ENCODE measurements at places on chromosomes 12 and 14.

DNA sequence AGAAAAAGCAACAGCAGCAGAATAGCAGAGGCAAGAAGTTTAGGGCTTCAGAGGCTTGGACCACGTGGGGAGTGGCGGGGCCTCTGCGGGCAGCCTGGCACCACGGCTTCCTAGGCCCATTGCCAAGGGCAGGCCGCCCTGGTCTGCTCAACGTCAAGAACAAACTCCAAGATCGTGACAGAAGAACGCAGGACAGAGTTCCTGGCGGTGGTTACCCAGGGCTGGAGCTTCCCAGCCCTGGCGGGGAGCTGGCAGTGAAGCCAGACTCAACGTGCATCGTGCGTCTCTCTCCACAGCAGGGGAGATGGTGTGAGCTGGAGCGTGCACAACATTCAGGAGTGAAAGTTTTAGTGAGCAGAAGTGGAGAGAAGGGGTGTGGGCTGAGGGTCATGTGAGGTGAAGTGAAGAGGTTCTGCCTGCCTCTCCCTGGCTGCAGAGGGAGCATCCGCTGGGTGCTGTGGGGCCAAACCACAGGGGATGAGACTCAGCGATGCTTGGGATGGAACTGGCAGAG, 13.9 kb upstream of the CACNA2D4 start:
- DNase-seq = no peak

GRCh38 chr12:13171921-13172859, 24.3 kb upstream of the EMP1 start:
- no peak for DNase-seq

DNA sequence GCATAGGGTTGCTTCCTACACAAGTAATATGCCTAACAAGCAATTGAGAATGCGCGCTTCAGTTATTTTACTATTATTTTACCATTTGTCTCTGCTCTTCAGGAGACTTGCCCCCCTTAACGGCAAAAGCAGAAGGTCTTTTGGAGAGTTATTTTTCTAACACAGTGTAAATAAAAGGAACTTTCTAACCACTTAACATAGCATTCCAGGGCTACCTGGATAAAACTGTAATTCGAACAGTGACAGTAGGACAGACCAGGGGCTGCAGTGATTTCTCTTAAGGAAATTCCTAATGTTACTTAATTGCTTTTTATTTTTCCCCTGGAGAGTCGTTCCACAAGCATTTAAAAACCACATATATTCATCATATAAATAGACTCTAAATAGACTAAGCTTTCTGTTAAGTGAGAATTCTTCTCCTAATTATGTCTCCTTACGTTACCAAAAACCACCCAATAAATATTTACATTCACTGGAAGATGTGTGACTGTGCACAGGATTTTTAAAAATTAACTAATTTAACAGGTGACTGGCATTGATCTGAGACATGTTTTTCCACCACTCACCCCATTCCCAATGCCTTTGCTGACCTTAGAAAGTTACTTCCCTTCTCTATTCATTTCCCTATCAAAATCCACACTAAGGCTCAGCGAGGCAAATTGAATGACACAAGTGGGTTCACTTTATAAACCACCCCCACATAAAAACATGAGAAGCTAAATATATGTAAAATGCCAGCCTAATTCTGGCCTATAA, 72.4 kb downstream of the RNF34 start:
- DNase-seq = no peak

- no peak for DNase-seq
Observed at GRCh38 chr12:40117818-40118217, 11.9 kb upstream of the SLC2A13 start.

DNA sequence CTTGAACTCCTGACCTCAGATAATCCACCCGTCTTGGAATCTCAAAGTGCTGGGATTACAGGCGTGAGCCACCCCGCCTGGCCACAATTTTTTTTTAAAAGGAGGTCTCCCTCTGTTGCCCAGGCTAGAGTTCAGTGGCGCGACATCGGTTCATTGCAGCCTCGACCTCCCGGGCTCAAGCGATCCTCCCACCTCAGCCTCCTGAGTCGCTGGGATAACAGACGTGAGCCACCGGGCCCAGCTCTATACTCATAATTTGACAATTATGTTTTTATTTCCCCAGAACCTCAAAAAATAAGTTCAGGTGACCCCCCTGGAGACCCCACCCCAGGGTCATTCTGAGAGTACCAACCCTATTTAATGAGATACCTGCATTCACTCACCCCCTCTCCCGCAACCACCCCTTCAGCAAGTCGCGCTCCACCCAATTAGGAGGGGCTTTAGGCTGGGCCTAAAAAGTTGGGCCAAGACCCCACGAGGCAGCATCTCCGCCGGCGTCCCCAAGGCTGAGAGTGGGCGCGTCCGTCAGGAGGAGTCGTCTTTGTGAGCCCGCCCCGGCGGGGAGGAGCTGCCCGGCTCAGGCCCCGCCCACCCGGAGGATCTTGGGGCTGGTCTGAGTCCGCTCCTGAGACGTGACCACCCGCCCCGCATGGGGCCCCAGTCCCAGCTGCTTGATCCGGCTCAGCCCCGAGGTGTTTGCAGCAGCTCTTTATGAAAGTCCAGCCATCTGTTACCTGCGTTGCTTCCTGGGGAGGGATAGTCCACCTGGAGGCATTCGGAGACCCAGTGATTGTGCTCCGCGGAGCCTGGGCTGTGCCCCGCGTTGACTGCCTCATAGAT, at the start of gene ANKRD33:
TSS of gene ANKRD33 (plus strand) at position 628 of the 840 bp plus-strand sequence. CDS start at position 712, 84 bp downstream.
- no peak for DNase-seq

DNA sequence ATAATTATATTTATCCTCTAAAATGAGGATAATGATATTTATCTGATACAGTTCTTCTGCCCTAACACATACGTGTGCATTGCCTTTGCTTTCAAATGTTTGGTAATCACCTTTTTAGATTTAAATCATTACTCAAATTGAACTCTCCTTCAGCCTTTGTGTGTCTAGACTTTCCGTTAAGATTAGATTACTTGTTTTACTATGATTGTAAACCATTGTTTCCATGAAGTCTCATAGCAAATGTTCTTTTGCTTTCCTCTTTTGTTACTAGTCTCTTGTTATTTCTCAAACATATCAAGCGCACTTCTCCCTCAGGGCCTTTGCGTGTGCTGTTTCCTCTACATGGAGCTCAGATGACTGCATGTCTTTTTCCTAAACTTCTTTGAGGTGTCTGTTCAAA, 63.7 kb downstream of the ETV6 start:
- DNase-seq = no peak

DNA sequence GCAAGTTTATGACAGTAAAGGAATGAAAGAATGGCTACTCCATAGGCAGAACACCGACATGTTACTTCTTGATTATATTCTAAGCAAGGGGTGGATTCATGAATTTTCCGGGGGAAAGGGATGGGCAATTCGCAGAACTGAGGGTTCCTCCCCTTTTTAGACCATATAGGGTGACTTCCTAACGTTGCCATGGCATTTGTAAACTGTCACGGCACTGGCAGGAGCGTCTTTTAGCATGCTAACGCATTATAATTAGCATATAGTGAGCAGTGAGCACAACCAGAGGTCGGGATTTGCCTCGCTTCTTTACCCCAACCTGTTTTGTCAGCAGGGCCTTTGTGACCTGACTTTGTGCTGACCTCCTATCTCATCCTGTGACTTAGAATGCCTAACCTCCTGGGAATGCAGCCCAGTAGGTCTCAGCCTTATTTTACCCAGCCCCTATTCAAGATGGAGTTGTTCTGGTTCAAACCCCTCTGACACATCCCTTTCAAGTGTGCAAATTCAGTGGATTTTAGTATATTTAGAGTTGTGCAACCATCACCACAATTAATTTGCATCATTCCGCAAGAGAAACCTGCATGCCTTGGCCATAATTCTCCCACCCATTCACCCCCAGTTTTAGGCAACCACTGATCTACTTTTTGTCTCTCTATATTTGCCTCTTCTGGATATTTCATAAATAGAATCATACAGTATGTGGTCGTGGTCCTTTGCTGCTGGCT, 27.4 kb downstream of the PALS1 start:
- no peak for DNase-seq

DNA sequence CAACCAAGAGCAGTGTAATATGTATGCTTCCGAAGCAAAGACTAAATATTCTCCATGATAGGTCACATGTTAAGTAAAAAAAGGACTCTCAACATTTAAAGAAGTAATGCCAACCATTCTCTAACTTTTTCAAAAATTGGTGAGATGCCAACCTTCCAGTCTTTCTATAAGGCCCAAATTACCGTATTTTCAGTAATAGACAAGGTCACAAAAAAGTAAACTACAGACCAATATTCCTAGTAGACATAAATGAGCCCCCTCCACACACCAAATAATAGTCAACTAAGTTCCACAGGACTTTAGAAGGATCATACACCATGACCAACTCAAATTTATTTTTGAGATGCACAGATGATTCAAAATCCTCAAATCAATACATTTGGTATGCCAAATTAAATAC, 867.4 kb downstream of the TMEM121 start:
- no peak for DNase-seq

DNA sequence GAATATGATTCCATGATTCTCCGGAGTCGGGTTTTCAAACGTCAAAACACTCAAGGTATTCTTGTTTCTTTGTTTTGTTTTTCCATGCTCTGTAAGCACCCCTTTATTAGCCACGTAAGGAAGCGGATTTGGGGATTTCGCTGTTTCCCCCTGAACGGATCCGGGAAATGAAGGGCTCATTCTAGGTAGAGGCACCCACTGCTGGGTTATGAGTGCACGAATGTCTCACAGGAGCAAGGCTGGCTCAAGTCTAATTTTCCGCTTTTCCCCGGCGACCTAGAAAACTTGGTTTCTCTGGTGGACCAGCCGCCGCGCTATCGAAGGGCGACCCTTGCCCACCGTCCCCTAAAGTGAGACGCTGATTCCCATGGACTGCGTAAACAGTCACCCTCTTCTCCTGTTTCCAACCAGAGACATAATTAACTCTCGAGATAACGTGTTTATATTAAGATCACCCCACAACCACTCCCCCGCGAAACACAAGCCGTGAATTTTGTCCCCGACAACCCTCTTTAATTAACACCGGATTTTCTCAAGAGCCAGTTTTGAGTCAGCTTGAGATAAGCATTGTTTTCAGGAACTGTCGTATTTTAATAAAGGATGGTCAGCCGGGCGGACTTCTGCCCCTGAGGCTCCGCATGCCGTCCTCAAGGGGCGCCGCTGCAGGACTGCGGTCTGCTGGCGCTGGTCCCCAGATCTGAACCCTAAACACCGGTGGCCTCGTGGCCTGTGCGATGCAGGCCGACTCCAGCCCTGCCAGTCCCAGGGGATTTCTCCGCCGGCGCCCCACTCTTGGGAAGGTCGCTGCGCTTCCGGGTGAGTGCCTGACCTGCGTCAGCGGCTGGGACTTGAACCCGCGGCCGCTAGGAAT, 515 bp upstream of the ABCC9 start:
- no peak for DNase-seq

DNA sequence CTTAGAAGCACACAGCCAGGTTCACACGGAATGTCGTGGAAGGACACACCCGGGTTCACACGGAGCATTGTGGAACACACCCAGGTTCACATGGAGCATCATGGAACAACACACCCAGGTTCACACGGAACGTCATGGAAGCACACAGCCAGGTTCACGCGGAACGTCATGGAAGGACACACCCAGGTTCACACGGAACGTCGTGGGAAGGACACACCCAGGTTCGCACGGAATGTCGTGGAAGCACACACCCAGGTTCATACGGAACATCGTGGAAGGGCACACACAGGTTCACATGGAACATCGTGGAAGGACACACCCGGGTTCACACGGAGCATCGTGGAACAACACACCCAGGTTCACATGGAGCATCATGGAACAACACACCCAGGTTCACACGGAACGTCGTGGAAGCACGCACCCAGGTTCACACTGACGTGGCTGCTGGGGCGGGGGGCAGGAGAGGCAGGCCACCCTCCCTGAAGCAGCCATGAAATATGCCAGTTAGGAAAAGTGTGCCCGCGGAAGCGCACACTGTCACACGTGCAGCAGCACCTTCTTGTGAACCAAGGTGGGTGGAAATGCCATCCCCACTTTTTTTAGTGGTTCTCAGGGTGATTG, 86.4 kb downstream of the EP400 start:
- DNase-seq = no peak

- no peak for DNase-seq
Observed at GRCh38 chr12:54592316-54592715, 3.9 kb upstream of the PPP1R1A start.

DNA sequence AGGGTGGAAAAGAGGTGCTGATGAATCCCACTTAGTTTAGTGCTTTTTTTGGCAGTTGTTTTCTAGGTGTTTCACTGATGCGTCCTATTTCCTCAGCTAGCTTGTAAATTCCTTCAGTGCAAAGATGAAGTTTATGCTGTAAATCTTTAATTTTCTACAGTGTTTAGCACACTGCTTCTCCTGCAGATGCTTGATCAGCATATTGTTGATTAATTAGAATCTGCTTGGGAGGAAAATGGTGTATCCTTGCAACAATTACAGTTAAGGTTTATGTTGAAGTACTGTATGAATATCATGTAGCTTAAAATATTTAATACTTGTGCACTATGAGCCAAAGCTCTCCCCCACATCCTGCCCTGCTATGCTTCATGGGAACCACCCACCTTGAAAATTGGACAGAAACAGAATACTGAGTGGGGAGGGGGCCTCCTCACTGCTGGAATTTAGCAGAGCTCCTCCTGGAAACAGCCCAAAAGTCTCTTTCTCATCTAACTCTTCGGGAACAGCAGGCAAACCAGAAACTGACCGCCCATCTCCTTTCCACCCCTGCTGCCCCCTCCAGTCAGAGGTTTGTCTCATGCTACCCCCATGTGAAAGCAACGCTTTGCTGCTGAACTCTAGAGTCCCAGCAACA, 20.3 kb upstream of the DHRS4 start:
- no peak for DNase-seq

DNA sequence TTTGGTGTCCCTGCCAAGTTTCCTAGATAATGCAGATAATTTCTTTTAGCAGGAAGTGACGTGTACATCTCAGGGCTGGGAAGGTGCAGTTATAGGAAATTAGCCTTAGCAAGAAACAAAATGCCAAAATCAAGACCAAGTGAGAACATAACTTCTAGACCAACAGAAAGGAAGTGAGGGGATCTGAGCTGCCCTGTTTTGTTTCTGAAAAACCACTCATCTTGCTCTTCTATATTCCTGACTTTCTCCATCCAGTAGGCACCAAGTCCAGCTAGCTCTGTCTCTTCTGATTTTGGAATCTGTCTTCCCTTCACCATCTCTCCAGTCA, 23.9 kb upstream of the DUSP6 start:
- DNase-seq = no peak

DNA sequence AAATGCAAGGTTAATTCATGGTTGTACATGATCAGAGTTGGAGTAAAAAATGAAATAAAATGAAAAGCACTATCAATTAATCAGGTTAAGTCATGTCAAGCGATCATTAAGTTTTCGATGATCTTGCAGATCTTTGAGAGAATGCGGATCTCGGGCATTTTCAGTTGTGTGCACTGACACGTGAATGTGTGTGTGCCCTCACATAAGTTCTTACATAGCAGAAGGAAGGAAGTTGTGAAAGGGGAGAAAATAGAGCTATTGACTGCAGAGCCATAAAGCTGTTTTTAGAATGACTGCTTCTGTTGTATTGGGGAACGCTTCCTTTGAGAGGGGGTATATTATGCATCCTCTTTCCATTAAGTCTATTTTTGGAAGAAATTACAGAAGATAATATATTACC, 101.3 kb downstream of the HMGA2 start:
- DNase-seq = no peak

- no peak for DNase-seq
Observed at GRCh38 chr14:72706485-72706884, 187.4 kb downstream of the DPF3 start.

- DNase-seq = no peak
Observed at GRCh38 chr14:50095895-50096294, 20.5 kb downstream of the VCPKMT start.

- no peak for DNase-seq
Observed at GRCh38 chr12:41407232-41407799, 219.2 kb downstream of the PDZRN4 start.

All from fibroblast of skin of left biceps (primary cell).